CD4-positive, alpha-beta T cell treated with Interleukin-4 for 4 hours (primary cell): ENCODE measurements at places on chromosomes 6 and 20.

- no peak for DNase-seq
Observed at GRCh38 chr20:43563991-43564390, 5.2 kb downstream of the SGK2 start.

- DNase-seq: no peak
Observed at GRCh38 chr6:139600343-139600742, 225.9 kb upstream of the CITED2 start.

GRCh38 chr20:59364611-59365010 is 64.2 kb downstream of the EDN3 start:
- no peak for DNase-seq

GRCh38 chr6:127182501-127182900 is 64.0 kb downstream of the RSPO3 start:
- no peak for DNase-seq

GRCh38 chr6:32845384-32845884 is 1.6 kb upstream of the PSMB8 start:
- DNase-seq: peak; percentile 51

DNA sequence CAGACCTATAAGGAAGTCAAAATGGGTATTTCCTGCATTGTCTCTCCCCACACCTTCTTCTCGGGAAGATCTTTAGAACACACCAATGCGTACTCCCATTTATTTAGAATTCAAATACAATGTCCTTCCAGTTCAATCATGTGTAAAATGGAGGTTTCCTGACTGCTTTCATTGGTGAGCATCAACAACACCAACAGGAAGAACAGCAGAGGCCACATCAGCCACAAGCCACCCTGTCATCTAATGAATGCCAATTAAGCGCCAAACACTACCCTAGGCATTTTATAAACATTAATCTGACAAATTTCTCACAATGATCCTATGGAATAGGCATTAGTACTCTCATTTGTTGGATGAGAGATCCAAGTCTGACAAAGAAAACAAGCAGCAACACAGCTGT is 68.4 kb upstream of the SMLR1 start:
- DNase-seq: peak; percentile 16

DNA sequence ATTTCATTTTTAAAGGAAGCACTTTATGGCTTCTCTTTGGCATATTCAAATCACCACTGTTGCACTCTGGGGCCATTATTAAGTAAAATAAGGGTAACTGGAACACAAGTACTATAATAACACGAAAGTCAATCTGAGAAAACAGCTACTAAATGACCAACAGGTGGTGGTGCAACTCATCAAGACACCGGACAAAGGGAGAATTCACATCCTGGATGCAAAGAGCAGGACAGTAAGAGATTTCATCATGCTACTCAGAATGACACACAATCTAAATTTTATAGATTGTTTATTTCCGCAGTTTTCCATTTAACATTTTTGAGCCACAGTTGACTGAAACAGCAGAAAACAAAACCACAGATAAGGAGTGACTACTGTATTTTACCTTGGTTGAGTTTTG is 27.6 kb upstream of the LY86 start:
- DNase-seq: no peak

GRCh38 chr6:21321076-21321475 is 272.5 kb upstream of the SOX4 start:
- no peak for DNase-seq

DNA sequence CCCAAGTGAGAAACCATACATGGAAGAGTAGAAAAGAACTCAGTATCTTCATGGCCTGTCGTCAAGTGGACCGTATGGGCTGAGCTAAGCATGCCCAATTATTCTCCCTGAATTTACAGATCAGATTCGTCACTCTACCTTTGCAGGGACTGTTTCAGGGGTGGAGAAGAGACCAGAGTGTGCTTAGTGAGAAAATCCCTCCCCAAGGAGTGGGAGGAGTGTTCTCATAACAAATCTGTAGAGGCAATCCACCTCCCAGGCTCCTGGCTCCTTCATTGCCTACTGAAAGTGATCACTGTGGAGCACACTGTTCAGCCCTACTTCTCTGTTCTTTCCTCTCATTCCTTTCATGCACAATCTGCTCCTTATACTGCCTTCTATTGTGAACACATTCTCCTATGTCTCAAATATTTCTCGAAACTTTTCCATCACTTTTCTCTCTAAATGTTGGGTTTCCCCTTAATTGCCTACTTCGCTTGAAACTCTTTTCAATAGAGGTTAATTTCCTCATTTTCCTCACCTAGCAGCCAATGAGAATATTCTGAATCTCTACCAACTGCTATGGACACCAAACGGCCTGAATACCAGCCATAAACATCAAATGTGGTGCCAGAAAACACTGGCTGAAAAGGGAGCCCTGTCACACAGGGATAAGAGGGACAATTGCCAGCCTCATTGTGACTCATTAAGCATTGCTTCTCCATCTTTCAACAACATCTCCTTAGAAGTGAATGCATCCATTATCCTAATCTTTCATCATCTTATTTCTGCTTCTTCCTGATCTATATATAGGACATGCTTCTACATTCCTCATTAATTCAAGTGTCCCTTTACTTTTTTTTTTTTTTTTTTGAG is 398.3 kb downstream of the UTRN start:
- no peak for DNase-seq

- DNase-seq: no peak
Observed at GRCh38 chr6:829656-830055, 136.7 kb upstream of the EXOC2 start.

DNA sequence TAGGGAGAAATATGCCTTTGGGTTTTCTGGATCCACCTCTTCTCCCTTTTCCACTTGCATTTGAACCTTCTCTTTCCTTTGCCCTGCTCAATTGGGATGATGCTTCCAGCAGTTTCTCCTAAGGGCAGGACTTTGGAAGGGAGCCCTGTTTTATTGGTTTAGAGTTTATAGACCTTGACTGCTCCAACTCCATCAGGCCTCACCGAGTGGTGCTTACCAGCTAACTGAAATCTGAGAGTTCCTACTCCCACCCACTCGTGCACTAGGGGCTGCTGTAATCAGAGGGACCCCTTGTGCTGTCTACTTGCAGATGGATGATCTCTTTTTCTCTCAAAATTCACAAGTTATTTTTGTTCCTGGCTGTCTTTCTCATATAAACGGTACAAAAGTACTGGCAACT is 121.3 kb upstream of the SLC22A16 start:
- DNase-seq: no peak

- no peak for DNase-seq
Observed at GRCh38 chr6:67160820-67161219, 1453.8 kb upstream of the EYS start.

- no peak for DNase-seq
Observed at GRCh38 chr6:103908898-103909297, 950.8 kb downstream of the HACE1 start.

DNA sequence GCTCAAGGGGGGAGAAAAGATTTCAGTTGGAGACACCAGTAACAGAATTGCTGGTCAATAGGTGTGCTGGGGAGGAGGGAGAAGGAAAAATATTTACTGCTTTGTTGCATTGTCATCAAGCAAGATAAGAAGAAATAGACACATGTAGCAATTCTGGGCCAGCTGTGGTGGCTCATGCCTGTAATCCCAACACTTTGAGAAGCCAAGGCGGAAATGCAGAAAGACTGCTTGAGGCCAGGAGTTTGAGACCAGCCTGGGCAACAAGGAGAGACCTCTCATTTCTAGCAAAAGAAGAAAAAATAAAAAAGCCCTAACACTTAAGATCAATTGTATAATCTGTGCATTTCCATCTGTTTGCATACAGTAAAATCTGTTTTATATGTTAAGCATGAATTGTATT is 126.6 kb downstream of the ZFP64 start:
- no peak for DNase-seq

DNA sequence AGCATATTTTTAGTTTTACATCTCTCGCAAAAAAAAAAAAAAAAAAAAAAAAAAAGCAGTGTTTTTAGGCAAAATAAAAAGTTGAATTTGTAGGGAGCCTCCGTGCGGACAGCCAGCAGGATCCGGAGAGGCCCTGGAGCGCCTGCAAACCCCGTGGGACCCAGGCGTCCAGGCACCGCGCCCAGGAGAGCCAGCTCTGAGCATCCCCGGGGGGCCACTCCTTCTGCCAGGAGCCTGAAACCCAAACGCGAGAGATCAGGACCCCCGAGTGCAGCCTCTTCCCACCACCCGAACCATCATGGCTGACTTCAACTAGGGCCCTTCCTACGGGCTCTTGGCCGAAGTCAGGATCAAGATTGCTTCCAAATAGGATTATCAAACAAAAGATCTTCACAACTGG is 54.1 kb upstream of the LY86 start:
- no peak for DNase-seq

GRCh38 chr6:113953346-113953745 is 17.6 kb downstream of the HDAC2 start:
- DNase-seq: no peak

GRCh38 chr20:7933346-7933745 is 6.9 kb downstream of the HAO1 start:
- DNase-seq: no peak

DNA sequence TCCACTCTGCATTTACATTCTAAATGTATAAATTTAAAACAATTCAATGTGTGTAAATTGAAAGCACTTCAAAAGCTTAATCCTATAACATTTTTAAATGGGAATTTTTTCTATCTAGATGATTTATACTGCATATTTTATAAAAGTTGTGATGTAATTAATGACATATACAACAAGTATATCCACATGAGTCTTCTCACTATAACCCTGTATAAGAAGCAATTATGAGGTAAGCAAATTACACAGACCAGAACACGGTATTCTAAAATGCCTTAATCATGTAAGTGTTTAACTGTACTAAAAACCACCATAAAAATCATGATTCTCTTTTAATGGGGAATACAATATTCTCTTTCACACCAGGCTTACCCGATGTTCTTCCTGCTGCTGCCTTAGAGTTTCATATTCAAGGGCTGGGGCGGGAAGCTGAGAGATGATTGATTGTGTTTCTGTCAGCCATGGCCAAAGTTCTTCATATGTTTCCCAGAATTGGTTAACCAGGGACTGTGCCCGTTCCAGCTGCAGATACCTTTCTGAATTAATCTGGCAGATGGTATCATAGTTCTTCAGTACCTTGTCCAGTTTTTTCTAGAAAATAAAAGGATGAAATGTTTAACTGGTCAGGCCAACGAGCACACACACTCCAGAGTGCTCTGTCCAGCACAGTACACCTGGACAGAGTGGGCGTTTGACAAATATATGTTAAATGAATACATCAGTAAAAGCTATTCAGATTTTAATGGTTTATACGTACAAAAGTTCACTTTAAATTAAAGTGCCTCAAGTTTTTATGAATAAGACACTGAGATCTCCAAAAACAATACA is 127.4 kb downstream of the DST start:
- DNase-seq: no peak

- no peak for DNase-seq
Observed at GRCh38 chr20:37494796-37495195, 26.3 kb upstream of the NNAT start.

GRCh38 chr20:56566621-56567020 is 33.6 kb downstream of the FAM209B start:
- DNase-seq: no peak

GRCh38 chr6:149140137-149140909 is 177.2 kb upstream of the TAB2 start:
- DNase-seq: peak; percentile 89

DNA sequence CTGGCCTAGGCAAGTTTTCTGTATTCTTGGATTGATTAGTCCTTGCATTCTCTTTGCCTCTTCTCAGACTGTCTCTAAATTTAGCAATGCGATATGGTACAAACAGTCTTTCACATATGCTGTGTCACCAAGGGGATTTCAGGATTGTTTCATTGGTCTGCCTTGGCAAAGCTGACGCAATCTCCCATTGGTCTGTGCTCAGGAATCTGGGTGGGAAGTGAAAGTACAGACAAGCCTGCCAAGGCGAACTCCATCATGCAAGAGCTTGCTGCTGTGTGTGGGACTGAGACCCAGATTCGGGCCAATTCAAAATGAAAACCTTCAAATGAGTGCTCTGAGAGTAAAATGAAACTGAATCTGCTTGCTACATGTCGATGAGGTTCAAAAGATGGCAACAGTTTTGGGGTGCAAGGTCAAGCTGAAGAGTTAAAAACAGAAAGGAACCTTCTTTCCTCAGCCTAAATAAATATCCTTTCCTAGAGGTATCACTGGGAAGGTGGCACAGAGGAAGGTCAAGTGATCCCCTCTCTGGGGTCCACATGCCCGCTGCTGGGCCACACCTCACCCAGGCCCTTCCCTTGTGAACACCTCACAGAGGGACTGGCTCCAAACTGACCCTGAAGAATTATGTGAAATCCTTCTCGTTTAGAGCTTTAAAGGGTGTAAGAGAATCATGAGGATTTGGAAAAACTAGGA is 198.8 kb upstream of the PREP start:
- peak; percentile 41 for DNase-seq

DNA sequence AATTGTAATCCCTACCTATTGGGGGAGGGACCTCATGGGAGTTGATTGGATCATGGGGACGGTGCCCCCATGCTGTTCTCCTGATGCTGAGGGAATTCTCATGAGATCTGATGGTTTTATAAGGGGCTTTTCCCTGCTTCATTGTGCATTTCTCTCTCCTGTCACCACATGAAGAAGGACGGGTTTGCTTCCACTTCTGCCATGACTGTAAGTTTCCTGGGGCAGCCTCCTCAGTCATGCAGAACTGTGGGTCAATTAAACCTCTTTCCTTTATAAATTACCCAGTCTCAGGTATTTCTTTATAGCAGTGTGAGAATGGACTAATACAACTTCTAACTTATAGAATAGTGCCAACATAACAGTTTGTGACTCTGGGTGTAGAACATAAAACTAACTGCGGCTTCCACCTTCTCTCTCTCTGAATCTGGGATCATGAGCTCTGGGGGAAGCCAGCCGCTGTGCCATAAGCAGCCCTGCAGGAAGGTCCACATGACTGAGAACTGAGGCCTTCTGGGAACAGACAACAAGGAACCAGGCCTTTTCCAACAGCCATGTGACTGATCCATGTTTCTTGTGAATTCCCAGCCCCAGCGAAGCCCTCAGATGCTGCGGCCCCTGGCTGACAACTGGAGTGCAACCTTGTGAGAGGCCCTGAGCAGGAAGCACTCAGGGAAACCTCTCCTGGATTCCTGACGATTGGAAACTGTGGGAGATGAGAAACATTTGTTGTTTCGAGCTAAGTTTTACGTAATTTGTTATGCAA is 3.4 kb upstream of the HLA-A start:
- DNase-seq: no peak
